ENCODE measurements at places on chromosomes 5 and 9.

DNA sequence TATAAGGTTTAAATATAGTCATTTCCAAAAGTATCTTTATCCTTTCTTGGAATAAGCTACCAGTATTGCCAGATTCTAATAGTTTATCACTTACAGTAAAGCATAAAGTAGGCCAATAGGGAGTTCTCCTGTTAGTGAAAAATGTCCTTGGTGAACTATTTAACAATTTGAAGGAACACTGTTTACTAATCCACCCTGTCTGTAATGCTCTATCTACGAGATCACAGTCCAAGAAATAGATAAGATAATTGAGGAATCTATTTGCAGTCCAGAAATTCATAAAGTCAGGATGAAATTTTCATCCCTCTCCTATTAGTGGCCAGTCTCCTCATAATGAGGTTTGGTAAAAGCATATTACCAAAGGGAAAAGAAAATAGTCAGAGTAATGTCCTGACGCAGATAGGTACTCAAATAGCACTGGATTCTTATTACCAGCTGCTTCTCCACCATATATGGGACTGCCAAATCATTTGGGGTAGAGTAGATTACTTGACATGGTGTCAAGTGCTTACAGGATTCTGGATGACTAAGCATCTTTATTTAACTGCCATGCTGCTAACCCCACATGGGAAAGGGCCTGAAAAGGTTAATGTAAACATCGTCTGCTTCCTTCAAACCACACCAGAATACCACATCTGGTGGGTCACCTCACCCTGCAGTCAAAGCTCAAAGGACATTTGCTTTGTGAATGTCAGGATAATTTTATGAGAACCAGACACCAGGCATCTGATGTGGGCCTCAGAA is 808.1 kb downstream of the EFNA5 start:
- peak; percentile 33 for DNase-seq

GRCh38 chr5:10703676-10704075 is 57.4 kb downstream of the DAP start:
- no peak for DNase-seq

DNA sequence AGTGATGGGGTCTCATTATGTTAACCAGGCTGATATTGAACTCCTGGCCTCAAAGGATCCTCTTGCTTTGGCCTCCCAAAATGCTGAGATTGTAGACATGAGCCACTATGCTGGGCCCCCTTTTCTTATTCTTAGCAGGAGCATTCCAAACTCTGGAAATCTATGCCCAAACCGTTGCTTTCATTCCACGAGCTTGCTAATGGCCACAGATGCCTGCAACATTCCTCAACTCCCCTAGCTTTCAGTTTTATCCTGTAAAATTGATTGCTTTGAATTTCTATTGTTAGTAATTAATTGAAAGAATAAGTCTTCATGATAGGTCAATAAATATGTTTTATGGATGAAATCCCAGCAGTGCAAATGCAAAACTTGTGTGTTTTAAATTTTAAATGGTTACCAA is 564.8 kb upstream of the WWC1 start:
- no peak for DNase-seq

DNA sequence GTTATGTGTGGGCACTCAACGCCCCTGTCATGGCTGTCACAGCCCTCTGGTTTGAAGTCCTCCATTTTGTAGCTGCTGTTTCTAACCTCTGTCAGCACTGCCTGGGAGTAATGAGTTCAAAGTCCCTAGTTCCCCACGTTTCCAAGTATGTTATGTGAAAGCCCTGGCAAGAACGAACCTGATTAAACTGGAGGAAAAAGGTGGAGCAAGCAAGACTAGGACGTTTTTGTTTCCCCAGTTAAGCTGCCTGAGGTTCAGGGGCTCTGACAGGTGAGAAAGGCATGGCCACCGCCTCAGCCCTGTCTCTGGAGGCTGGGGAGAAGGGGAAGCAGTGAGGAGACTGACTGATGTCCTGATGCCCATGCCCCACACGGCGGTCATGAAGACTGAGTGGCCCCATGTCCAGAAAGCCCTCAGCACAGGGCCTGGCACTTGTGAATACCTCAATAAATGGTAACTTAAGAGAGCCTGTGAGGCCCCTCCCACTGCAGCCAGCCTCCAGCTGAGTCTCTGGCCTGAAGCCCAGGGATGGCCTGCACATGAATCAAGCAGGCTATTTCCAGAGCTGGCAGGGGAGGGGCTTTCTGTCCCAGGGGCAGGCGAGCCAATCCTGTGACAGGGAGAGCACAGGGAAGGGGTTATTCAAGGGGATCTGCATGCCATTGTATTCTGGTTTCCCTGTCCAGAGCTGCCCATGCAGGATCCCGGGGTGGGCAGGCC is 61.8 kb downstream of the PFDN1 start:
- DNase-seq: peak; percentile 94

DNA sequence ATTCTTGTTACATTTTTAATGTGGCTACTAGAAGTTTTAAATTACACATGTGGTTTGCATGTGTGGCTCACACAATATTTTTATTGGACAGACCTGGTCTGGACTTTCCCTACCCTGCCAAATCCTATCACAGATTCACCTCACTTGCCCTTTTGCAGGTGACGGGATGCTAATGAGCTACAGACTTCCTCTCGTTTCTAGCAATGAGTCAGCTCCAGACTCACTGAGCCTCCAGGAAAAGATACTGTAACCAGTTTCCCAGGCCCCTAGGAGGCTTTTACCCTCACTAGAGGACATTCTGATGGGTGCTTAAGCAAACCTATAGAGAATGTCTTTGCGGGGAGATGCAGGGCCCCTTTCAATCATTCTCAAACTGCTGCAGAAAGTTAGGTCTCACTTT is 135.4 kb downstream of the WDR41 start:
- peak; percentile 66 for DNase-seq

- no peak for DNase-seq
Observed at GRCh38 chr9:135252980-135253304, 165.5 kb downstream of the OLFM1 start.

- DNase-seq: peak; percentile 14
Observed at GRCh38 chr5:65086234-65086890, 317.6 kb downstream of the CWC27 start.

- peak; percentile 38 for DNase-seq
Observed at GRCh38 chr5:40384782-40385390, 294.8 kb upstream of the PTGER4 start.

DNA sequence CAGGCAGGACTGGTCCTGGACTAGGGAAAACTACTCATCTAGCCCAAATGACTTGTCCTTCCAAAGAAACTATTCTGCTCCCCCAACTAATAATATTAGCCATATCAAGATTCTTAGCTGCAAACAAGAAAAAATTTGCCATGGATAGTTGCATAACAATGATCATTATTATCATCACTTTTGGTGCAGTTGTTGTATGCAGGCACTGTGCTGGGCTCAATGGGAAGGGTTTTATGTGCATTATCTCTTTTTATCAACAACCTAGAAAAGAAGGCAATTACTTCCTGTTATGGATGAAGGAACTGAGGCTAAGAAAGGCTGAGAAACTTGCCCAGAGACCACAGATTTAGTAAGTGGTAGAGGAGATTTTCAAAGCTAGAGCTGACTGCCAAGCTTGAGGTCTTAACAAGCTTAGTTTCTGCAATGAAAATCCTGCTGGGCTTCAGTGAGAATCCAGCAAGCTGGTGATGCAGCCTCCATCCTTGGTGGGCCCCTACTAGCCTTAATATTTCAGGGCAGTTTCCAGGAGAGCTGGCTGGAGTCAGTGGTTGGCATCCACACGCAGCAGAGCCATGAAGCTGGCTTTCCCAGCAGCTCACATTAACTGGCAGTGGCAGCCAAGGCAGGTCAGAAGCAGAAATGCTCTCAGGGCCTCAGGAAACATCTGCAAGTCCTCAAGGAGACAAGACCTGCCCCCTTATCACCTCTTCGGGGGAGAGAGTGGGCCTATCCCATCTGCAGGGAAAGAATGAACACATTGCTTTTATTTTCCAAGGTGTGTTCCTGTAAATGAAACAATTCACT is 20.5 kb upstream of the MEGF9 start:
- DNase-seq: no peak

DNA sequence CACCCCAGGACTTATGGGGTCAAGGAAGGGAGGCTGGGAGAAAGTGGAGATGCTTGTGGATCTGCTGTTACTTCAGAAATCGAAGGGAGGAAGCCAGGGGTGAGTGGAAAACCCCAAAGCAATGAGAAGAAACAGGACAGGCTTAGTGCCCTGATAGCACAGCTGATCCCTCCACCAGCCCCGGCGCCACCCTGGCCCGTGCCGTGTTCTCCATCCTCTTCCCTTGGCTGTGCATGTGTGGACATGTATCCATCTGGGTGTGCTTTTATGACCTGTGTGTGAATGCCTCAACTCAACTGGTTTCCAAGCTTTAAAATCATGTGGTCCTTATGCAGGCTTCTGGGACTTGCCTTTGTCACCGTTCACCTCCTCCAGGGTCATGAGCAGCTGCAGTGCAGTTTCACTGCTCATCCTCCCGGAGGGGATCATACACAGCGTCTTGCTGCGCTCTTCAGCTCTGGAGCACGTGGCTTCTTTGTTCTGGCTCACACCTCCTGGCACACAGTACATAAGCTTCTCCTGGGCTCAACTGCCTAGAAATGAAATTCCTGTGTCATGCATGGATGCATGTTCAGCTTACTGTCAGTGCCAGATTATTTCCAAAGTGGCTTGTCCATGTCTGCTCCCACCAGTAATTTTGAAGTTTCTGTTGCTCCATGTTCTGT is 58.2 kb downstream of the IPPK start:
- DNase-seq: no peak

DNA sequence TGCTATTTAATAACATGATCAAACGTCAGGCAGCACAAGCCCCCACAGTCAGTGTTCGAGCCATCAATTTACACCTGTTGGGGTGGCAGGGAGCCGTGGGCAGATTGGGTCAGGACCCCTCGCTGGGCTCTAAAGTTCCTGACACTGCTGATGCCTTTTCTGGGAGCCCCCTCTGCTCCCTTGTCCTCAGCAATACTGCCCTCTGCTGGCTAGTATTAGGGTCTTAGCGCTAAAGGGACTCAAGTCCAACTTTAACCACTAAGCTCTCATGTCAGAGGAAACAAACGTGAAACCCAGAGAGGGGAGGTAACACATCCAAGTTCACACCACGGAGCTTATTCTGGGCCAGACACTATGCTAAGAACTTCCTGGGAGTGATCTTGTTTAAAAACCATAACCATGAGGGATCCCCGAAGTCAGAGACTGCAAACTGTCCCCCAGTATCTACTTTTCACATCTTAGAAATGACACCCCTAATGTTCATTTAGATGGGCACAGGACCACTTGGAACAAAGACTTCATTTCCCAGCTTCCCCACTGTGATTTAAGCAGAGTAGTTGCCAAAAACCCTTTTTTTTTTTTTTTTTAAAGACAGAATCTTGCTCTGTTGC is 20.4 kb downstream of the ANKS6 start:
- DNase-seq: peak; percentile 75

DNA sequence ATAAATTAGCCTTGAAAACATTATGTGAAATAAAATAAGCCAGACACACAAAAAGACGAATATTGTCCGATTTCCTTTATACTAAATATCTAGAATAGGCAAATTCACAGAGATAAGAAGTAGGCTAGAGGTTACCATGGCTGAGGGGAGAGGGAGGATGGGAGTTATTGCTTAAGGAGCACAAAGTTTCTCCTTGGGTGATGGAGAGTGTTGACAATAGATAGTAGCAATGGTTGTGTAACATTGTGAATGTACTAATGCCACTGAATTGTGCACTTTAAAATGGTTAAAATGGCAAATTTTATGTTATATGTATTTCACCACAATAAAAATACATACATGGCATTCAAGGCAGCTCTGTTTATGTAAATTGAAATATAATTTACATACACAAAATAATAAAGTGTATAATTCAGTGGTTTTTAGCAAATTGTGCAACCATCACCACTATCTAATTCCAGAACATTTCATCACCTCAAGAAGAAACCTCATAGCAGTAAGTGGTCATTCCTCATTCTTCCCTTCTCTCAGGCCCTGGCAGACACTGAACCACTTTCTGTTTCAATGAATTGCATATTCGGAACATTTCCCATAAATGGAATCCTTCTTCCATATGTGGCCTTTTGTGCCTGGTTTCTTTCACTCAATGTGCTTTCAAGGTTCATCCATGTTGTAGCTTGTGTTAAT is 59.2 kb downstream of the NDST1 start:
- peak; percentile 94 for DNase-seq

- peak; percentile 73 for DNase-seq
Observed at GRCh38 chr9:121281614-121282276, 13.8 kb downstream of the GSN start.

DNA sequence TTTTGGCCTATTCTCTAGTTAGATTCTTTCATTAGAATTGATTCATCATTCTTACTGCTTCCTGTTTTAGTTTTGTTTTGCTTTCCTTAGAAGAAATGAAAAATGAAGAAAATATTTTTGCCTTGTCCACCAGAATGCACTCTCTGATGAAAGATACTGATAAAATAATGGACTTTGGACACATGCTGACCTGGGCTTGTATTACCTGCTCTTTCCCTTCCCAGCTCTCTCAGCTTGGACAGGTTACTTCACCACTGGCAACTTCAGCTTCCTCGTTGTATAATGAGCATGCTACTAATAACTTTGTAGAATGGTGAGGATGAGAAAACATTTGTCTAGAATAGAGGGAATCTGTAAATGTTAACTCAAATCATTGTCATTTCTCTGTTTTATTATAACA is 1468.1 kb upstream of the WWC1 start:
- DNase-seq: no peak

DNA sequence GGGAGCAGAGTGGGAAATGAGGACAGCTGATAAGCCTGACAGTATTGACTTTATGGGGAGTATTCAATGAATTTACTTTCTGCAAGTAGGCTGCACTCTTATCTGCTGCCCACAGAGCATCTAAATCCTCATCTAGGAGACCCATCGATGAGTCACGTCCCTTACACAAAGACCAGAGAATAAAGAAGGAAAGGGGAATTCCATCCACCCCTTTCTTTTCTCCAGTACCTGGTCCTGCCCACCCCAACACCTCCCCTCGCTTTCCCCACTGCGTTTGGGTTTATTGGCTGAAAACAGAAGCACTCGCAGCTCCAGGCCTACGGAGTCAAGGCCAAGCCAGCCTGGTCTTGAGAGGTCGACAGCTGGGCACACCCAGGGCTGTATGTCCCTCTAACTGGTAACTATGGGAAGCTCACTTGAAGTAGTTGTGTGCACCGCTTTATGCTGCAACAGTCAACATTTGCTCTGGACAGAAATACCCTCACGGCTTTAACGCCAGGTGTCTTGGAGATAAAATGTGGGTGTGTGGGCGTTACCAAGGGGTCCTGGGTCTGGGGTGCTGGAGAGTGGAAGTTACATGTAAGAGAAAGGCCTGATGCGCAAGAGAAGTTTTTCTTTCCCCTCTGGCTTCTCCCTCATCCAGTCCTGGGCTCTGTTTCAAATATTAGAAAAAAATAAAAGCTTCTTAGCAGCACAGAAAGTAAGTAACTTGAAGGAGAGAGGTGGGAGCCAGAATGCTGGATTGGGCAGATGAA is 14.5 kb upstream of the TAL2 start:
- DNase-seq: peak; percentile 29

- DNase-seq: no peak
Observed at GRCh38 chr5:68385936-68386335, 170.4 kb downstream of the PIK3R1 start.

- no peak for DNase-seq
Observed at GRCh38 chr5:174312270-174312617, 266.7 kb downstream of the NSG2 start.
